ENCODE measurements at places on chromosomes 5 and 9.

DNA sequence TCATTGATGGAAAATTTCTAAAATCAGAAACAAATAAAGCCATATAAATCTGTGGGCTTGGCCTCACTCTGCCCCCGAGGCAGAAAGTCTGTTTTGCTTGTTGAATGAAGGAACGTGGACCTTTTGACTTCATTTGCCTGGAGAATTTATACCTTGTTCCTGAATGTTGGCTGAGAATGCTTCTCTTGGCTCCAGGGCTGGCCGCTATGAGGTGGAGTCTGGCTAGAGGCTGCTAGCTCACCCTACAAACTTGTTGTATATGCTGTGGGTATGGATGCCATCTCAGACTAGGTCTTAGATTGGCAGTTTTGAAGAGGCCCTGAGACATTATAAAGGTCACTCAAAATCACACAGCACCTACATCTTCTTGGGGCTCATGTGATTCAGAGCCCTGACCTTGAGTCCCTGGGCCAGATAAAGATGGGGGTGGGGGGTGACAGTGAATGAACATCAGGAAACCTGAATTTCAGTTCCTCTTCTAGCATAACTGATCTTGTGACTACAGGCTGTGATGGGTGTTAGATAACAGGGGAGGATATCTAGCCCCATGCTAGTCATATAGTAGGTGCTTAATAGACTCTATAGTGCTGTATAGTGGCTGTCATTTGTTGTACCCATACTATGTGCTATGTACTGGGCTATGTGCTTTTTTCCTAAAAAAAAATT is 2.8 kb downstream of the GM2A start:
- DNase-seq: no peak

GRCh38 chr9:23907343-23907742 is 81.3 kb upstream of the ELAVL2 start:
- no peak for DNase-seq

- DNase-seq: no peak
These were observed 5.3 kb downstream of the INVS start for GRCh38 chr9:100104314-100104713.

DNA sequence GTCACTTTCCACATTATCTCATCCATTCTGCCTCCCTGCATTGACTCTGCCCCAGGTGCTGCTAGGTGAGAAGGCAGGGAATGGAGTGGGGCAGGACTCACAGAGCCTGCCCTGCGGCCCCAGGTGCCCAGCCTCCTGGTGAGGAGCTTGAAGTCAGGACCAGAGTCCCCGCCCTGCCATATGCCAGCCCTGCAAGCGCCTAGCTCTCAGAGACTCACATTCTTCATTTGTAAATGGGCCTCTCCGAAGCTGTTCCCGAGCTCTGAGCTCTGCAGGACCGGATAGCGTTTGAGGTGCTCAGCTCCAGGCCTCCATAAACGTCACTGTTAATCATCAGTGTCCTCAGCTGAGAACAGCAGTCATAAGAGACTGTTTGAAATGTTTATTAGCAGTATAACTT is 75.1 kb upstream of the STXBP1 start:
- DNase-seq: no peak

DNA sequence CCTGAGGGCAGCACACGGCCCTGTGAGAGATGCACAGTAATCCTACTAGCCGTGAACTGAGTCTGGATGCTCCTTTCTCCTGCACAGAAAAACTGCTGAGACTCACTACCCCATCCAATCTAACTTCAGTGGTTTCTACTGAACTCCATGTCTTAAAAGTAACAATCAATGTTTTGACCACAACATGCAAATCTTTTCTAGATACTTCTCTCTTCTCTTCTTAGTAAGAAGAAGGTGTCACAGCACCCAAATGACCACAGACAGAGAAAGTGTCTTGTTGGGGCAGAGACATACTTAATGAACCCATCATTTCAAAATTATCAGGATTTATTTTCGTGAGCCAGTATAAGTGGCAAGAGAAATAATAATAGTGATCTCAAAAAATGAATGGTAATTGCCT is 285.8 kb upstream of the MEF2C start:
- DNase-seq: no peak

DNA sequence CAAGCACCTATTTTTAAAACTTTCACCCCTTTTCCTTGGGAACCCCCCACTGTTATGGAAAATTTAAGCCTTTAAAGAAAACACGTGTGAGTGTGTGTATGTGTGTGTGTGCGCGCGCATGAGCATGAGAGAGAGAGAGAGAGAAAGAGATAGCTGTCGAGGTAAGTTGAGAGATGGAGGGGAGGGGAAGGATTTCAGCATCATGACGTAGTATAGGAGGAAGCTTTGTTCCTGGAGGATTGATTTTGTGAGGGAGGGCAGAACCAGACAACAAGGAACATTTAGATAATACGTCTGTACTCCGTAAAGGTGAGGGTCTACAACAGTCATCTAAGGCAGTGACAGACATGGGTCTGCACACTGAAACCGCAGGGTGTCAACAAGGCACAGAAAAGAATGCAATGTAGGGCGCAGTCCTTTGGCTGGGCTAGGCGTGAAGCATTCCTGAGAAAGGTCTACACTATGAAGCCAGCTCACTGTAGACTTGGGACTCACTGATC is 227.7 kb downstream of the SMARCA2 start:
- no peak for DNase-seq

GRCh38 chr9:107481035-107481434 is 8.5 kb downstream of the KLF4 start:
- DNase-seq: no peak

DNA sequence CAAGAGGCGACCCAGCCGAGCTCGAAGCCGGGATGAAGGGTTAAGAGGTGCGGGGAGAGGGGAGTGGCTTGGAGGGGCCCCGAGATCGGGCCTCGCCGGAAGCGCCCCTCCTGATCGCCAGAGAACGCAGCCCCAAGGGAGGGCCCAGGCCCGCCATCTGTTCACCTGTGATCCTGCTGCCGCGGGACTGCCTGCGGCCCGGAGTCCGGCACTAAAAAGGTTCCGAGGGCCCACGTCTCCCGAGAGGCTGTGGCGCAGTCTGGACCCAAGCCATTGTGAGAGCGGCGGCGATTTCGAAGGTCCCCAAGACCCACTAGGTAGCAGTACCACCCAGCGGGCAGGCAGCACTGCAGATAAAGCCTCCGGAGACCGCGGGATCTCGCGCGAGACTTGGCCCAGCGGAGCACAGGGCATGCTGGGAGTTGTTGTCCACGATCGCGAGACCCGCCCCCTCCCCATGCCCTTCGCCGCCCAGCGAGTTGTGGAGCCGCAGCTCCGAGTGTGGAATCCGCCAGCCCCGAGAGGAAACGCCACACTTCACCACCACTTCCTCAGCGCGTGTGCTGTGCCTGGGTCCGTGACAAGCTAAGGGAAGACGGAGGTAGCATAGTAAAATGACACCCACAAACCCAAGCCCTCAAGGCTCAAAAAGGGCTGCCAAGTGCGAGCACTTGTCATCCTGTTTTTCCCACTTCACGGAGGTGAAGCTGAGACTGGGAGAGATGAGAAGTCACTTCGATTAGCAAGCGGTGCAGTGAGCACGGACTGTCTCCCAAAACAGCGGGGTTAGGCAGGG is at the start of gene KIAA1191:
TSS of gene KIAA1191 (minus strand) at position 328 of the 796 bp plus-strand sequence. CDS start 2,256 bp downstream, outside the sequence.
- DNase-seq: peak; percentile 97

DNA sequence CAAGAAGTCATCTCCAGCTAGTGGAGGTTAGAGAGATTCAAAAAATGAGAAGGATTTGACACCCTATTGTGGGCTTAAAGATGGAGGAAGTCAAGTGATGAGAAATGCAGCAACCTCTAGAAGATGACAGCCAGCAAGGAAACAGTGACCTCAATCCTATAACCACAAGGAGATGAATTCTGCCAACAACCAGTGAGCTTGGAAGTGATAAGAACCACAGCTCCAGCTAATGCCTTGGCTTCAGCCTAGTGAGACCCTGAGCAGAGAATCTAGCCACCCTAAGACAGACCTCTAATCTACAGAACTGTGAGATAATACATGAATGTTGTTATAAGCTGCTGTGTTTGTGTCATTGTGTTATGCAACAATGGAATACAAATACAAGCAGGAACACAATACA is 262.4 kb downstream of the GRIA1 start:
- DNase-seq: no peak

DNA sequence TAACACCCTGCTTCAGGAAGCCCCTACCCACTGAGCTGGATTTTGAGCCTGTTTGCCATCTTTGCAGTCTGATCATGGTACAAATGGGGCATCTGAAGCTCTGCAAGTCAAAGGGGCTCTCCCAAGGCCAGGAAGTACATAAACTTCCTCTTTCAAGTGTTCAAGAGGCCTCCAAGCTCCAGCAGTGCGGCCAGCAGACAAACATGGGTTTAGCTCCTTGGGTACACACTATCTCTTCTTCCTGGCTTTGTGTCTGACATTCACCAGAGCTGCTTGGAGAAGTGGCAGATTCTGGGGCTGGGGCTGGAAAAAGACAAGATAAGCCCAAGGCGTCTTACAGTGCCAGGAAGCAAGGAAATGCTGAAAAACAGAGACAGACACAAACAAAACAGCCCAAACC is 34.1 kb downstream of the LAMC3 start:
- DNase-seq: no peak

DNA sequence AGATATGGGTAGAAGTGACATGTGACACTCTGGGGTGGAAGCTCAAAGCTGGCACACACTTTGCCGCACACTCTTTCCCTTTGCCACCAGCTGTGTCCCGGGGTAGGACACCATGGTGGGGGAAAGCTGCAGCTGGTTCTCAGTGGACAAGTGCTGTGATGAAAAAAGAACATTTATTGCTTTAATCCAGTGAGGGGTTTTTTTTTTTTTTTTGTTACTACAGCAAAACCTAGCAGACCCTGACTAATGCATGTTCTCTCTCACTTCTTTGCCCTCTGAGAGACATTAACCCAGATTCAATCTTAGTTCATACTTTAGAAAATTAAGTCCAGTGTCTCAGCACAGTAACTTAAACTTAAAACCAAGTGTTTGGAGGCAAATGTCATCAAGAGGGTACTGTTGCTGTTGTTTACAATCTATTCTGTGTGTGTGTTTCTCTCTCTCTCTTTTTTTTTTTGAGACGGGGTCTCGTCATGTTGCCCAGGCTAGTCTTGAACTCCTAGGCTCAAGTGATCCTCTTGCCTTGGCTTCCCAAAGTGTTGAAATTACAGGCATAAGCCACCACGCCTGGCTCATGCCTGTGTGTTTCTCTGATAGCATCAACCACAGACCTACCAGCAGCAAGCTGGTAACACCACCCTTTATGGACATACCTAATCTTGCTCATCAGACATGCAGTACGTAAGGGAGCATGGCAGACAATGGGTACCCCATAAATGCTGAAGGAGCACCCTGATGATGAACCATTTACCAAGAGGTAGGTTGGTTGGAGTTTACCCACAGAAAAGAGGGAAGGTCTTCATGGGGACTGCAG is 84.7 kb upstream of the TBC1D2 start:
- no peak for DNase-seq

- no peak for DNase-seq
These were observed 111.0 kb upstream of the APC start for GRCh38 chr5:112626715-112627114.

DNA sequence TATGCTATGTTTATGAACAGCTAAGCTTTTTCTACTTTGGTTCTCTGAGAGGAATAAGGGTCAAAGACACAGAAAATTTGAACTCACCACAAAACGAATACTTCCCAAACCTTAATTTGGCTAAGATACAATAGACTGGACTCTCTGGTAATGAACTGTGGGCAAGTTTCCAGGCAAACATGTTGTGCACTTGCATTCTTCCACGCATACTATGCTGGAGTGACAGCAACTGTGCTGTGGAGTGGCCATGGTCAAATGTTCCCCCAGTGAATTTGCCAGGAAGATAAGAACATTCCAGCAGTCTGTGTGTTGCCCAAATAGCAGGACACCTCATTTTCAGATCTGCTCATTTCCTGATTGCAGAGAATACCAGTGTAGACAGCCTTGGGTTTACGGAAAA is 275.3 kb upstream of the IL12B start:
- DNase-seq: no peak

DNA sequence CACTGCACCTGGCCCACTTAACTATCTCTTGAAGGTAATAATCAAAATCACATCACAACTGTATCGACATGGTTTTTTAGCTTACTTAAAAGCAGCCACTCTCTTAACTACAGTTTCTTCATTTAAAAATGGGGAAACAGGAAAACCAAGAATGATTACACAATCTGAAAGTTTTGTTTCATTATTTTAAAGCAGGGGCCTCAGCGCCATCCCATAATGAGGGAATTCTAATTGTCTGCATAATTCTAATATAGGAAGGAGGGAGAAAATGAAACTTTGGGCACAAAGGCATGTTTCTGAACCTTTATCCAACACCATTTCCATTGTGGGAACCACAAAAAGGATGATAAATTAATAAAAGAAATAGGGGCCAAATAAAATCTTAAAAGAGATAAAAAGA is 7.6 kb downstream of the HACD4 start:
- DNase-seq: no peak

DNA sequence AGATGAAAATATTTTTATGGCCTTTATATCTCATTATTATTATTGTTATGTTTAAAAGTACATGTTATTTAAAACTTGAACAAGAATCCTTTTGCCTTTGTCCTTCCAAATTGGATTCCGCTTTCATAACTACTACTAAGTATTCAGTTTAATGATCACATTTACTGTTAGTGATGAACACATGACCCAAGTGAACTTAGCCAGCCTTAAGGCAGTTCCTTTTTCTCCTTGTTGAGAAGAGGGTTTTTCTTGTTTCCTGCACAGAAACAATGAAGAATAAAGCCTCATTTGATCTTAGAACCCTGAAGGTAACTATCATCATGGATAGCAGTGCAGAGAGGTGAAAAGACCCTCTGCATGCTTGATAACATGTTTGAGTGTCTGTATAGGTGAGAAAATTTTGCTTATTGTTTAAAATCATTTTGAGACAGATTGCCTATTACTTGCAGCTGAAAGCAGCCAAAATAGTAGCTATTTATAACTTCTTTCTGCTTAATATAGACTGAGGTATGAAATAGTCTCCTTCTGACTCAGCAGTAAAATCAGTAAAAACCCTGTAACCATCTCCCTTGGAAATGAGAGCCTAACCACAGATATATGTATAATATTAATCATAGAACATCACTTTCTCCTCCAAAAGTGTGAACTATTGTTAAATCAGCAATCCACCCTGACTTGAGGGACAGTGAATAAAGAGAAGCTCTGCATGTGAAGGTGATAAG is 266.2 kb downstream of the SPATA31D1 start:
- no peak for DNase-seq

- DNase-seq: no peak
These were observed 2.2 kb downstream of the IDNK start for GRCh38 chr9:83625178-83625577.

- DNase-seq: no peak
These were observed 73.3 kb downstream of the SH3TC2 start for GRCh38 chr5:148989567-148989966.

GRCh38 chr5:72388646-72389045 is 68.5 kb downstream of the PTCD2 start:
- DNase-seq: no peak

DNA sequence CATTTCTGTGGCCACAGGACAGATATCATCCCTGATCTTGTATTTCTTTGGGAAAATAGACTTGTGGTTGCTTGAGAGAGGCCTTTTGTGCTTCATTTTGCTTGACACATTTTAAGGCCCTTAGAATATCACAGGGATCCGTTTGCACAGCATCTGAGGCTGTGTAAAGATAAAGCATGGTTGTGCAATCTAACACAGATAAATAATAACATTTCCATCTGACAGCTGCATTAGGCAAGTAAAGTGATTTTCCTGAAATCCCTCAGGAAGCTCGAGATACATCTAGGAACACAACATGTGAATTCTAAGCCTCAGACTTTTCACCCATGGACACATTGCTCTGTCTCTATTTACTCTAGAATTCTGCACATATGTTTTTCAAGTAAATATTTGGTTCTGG is 212.8 kb upstream of the ADAMTSL1 start:
- DNase-seq: no peak
